ENCODE measurements at places on chromosomes 7 and 10.

DNA sequence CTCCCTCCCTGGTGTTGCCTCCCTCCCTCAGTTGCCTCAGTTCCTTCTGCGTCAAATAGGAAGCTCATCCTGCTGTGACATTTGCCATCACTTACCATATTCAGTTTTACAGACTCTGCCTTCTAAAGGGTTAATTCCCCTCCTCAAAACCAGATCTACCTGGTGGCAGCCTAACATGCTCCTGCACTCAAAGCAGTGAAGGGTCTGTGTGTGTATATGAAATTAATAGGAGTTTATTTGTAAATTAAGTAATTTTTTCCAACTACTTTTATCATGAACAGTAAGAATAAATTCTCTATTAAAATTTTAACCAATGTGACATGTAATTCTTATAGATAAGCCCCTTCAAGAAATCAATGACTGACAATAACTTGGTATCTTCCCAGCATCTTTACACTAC is 158.6 kb upstream of the INSYN2A start:
- no peak for DNase-seq

DNA sequence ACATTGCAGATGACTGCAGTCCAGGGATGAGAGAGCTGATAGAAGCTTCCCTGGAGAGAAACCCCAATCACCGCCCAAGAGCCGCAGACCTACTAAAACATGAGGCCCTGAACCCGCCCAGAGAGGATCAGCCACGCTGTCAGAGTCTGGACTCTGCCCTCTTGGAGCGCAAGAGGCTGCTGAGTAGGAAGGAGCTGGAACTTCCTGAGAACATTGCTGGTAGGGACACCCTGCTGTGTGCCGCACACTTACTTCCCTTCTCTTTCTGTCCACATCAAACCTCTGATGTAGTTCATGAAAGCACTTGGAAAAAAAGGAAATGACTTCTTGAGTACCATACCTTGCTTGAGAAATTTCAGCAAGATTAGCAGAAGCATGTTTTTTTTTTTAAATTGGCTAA is 25.3 kb downstream of the MAP3K8 start:
- DNase-seq: no peak

DNA sequence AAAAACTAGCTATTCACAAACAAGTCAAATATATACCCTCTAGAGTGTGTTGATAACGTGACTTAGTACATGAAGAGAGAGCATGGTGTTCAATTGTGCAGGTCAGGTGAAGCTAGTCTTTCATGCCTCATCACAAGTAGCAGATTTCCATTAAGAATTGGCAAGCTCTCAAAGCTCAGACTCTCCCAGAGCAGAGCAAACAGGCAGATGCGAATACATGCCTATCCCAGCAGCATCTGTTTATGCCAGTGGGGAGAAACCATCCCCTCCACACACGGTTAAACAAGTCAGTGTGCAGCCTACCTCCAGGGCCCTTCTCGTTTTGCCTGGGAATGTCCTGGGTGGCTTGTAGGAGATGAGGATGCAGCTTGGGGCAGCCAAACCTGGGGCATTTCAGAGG is 532.5 kb upstream of the C7orf33 start:
- no peak for DNase-seq

- DNase-seq: no peak
Observed at GRCh38 chr7:80039251-80039884, 95.3 kb upstream of the GNAI1 start.

DNA sequence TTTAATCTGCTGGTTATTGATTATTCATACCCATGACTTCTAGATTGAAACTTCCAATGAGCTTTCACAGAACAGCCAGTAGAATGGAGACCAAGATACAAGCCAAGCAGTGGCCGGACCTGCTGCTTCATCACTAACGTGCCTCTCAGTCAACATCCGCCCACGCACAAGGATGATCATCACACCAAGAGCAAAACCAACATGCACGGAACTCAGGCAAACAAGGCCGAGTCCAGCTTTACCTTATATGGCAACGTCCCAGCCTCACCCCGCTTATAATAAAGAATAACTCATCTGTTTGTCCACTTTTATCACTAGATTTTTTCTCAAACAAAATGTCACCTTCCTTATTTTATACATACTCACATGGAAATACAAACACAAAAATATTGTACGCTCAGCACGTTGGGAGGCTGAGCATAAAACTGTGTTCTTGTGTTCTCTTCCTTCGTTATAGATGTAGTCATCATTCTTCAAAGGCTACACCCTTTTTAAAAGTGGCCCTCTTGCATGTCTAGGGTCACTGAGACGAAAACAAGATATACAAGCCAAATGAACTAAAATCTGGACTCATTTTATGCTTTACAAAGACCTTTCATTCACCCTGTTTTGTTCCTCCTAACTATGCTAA is 122.7 kb downstream of the SFMBT2 start:
- no peak for DNase-seq

DNA sequence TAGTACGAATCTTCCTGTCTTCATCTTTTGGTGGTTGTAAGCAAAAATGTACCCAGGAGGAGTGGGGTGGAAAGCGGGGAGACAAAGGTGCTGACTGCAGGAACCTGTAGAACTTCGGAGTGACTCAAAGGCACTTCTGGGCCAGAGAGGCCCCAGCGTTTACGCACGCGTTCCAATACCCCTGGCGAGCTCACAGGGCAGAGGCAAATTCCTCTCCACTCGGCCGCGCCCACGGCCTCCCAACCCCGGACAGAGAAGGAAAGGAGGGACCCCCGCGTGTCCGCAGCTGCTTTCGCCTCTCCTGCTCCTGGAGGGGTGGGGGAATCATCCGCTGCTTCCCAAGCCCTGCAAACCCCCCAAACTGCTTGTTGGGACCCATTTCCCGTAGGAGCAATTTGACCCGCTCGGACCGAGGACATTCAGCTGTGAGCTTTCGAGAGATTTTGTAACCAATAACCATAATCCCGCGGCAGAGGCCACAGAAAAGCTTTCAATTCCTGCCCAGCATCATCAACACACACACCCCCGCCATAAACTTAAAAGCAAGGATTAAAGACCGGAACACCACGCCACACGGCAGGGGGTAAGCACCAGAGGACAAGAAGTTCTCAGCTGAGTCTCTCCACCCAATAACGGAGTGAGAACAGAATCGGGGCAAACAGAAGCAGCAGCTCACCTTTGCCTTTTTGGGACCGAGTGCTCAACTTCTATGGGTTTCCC is 2.3 kb downstream of the IGF2BP3 start:
- DNase-seq: peak; percentile 27

DNA sequence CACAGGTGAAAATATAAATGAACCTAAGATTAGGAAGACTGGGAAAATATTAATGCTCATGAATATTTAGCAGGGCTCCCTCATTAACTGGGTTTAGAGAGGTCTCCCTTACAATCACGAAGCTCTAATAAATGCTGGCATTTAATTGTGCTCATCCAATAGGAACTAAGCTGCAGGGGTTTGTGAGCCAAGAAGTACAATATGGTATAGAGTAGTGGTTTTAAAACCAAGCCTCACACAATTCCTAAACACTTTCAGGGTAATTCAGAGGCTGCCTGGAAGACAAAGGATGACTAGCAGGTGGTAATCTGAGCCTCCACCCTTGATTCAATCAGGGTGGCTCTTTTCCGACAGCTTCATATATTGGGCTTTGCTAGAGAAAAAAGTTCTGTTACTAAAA is 103.3 kb downstream of the GPAM start:
- no peak for DNase-seq

- DNase-seq: no peak
Observed at GRCh38 chr7:49692516-49692915, 80.9 kb upstream of the VWC2 start.

- DNase-seq: no peak
Observed at GRCh38 chr7:5217851-5218331, 27.9 kb downstream of the WIPI2 start.

GRCh38 chr7:30302656-30303311 is 18.4 kb downstream of the ZNRF2 start:
- DNase-seq: no peak

GRCh38 chr7:100688326-100688860 is 5.7 kb downstream of the GIGYF1 start:
- DNase-seq: no peak

GRCh38 chr7:23558303-23558702 is 26.5 kb upstream of the TRA2A start:
- no peak for DNase-seq

- no peak for DNase-seq
Observed at GRCh38 chr7:155343661-155344121, 46.0 kb downstream of the INSIG1 start.

DNA sequence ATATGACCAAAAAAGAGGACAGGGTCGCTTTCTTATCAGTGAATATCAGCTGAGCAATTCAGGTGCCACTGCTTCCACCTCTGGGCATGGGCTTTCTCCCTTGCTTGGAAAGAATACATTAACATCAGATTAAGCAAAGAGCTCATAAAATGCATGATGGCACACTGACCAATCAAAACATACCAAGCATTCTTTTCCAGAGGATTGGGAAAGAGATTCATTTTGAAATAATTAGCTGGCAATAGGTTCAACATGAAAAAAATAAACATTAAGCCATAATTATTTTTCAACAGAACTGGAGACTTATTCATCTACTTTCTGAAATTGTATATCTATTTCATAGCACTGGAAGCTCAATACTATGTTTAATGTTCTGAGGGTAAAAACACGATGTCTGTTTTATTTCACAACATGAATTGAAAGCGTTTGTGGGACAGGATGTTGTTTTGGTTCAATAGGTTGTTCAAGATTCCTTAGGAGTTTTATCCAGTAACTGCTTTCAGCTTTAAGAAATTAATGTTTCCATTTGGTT is 53.2 kb downstream of the TFAM start:
- DNase-seq: no peak

DNA sequence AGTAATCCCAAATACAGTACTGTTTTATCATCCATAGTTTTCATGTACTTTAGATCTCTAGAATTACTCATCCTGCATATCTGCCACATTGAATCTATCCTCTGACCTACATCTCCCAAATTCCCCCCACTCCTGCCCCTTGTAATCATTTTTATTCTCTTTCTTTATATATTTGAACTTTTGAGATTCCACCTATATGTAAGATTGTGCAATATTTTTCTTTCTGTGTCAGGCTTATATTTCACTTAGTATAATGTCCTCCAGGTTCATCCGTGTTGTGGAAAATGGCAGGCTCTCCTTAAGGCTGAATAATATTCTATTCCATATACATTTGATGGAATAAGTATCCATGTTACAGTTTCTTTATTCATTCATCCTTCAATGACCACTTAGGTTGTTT is 640.4 kb downstream of the POM121L12 start:
- no peak for DNase-seq

GRCh38 chr10:108204528-108205305 is 1040.2 kb upstream of the SORCS1 start:
- no peak for DNase-seq

DNA sequence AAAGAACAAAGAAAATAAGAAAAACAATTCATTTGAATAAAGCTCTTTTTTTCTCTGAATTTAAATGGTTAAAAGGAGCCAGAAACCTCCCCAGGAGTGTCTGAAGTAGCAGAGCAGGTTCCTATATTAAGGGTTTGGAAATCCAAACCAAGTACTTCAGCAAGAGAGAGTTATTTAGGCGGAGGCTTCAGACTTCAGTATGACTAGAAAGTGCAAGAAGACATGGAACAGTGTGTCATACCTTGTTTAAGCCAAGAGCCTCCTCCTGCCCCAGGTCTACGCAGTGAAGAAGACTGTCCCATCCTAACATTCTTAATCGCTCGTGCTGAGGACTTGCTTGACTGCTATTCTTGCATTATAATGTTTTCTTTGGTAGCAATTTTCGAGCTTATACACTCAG is 51.3 kb downstream of the ODAD2 start:
- no peak for DNase-seq

- DNase-seq: no peak
Observed at GRCh38 chr10:19014034-19014433, 34.6 kb upstream of the MALRD1 start.

DNA sequence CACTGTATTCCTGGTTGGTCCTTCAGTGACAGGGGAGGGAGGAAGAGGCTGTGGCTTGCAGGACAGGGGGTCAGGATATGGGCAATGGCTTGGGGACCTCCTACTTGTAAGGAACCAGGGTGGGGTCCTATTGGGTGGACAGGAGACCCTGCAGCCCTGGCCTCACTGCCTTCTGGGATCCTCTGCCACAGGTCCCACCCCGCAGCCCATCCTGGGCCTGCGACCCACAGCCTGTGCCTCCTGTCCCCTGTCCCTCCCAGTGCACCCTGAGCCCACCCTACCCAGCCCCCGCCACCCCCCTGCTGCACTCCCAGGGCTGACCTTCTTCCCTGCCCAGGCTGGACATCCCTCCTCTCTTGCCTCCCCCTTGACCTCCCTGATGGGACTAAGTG is 58.7 kb upstream of the MYL10 start:
- no peak for DNase-seq

GRCh38 chr10:62062028-62062427 is 160.5 kb downstream of the ARID5B start:
- no peak for DNase-seq

All from CD8-positive, alpha-beta memory T cell (primary cell).